ENCODE measurements at places on chromosomes 1 and 21. TPM values are rescaled to one million over a fixed set of nuclear protein-coding genes. Genes with fewer than 3 reads are reported as not detected.

GRCh38 chr1:110864287-110864686, 8.7 kb upstream of the CD53 start:
- no peak for DNase-seq

The ANXA9 gene
- not detected for total RNA-seq

GRCh38 chr1:86633921-86634320, 70.5 kb upstream of the SH3GLB1 start:
- no peak for DNase-seq

GRCh38 chr1:186187601-186188000, 187.5 kb downstream of the TPR start:
- DNase-seq, result no peak

DNA sequence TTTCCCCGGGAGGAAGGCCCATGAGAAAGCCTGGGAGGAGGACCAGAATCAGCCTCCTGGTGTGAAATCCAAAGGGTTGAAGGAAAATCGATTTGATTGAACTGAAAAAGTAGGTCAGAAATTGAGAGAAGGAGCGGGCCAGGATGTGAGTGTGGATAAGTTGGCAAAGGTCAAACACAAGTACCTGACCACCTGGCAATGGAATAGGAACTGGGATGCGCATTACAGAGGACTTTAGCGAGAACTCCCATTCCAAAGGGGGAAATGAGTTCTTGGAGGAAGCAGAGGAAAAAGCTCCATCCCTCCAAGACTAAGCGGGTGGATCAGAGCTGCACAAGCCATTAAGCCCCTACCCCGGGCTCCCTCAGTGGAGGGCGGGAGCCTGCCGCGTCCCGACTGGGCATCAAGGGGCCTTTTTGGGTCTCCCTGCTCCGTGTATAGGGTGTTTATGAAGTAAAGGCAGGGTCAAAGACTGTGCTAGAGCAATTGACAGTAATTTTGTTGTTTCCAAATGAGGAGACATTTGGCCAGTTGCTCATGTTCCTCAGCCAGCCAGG, 56.4 kb downstream of the TGFB2 start:
- no peak for DNase-seq

All from CD8-positive, alpha-beta memory T cell (primary cell).